ENCODE measurements at places on chromosomes 3 and 15. TPM values are rescaled to one million over a fixed set of nuclear protein-coding genes. Genes with fewer than 3 reads are reported as not detected.
A peak's percentile ranks its signal among the peaks of the same experiment; 100 is the strongest.

DNA sequence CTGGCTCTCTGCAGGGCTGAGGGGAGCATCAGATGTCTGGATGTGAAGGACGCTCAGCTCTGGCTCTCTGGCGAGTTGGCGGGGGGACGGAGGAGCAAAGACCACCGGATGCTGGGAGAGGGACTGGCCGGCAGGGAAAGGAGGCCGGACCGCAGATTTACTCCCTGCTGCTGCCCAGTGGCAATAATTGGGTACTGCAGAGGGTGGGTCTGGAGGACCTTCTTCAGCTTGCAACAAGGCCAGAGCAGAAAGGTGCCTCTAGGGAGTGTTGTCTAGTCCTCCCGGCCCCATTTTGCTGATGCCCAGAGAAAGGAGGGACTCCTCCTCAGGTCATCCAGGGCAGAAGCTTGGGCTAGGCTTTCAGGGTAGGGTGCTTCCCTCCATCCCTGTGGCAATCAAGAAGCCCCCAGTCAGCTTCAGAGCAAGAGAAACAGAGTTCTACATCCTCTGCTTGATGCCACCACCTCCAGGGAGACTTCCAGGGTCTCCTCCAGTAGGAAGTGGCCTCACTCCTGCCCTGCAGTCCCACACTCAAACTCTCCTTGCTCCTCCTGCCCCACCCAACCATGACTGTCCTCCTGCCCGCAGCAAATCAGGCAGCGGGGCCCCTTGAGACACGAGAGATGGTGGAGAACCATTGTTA, 20.3 kb upstream of the CSPG4 start:
- no peaks in the 10 kb centered on the region for H3K27me3 ChIP-seq
- no peak overlapping the region for H3K4me3 ChIP-seq
- H3K36me3 ChIP-seq, result no peaks in the 10 kb centered on the region
- peaks cover 32% of the 10 kb centered on the region for H3K4me1 ChIP-seq

The SNX22 gene
- total RNA-seq, result not detected

GRCh38 chr15:63452552-63453136, 51.7 kb upstream of the USP3 start:
- H3K36me3 ChIP-seq, result no peaks in the 10 kb centered on the region
- no peak for DNase-seq
- no peak overlapping the region for H3K4me3 ChIP-seq
- no peak overlapping the region for H3K27ac ChIP-seq
- H3K27me3 ChIP-seq, result no peaks in the 10 kb centered on the region

- no peak for DNase-seq
- H3K4me1 ChIP-seq, result peaks cover 35% of the 10 kb centered on the region
- H3K27me3 ChIP-seq, result no peaks in the 10 kb centered on the region
- no peak overlapping the region for H3K27ac ChIP-seq
- no peak overlapping the region for H3K4me3 ChIP-seq
- H3K36me3 ChIP-seq, result no peaks in the 10 kb centered on the region
Observed at GRCh38 chr15:62402687-62403086, 237.6 kb upstream of the C2CD4B start.

DNA sequence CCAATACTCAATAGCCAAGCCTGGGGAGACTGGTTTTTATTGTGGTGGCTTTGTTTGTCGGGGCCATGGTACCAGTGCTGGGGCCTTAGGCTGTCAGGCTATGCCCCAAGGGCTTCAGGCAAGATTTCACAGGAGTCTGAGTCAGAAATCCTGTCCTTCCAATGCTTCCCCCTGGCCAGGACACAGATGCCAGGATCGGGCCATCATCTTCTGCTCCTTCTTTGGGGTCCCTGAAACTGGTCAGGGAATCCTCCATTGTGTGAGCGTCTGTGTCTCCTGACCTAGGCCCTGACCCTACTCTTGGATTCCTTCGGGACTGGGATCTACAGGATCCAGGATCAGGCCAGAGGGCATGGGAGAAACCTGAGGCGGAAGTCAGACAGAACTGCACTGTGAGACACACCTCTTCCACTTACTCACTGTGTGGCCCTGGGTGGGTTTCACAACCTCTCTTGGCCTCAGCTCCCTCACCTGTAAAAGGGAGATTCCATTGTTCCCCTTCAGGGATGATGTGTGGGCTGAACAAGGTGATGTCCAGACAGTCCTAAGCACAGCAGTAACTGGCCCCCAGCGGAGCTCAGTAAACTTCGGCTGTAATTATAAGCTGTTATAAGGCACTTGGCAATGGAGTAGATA, 292.7 kb downstream of the UACA start:
- no peak overlapping the region for H3K27ac ChIP-seq
- peaks cover 26% of the 10 kb centered on the region for H3K4me1 ChIP-seq
- no peaks in the 10 kb centered on the region for H3K36me3 ChIP-seq

- no peaks in the 10 kb centered on the region for H3K27me3 ChIP-seq
- H3K27ac ChIP-seq, result no peak overlapping the region
- H3K4me3 ChIP-seq, result no peak overlapping the region
- no peaks in the 10 kb centered on the region for H3K36me3 ChIP-seq
- no peak for DNase-seq
Observed at GRCh38 chr15:68213991-68214837, 9.1 kb upstream of the CALML4 start.

DNA sequence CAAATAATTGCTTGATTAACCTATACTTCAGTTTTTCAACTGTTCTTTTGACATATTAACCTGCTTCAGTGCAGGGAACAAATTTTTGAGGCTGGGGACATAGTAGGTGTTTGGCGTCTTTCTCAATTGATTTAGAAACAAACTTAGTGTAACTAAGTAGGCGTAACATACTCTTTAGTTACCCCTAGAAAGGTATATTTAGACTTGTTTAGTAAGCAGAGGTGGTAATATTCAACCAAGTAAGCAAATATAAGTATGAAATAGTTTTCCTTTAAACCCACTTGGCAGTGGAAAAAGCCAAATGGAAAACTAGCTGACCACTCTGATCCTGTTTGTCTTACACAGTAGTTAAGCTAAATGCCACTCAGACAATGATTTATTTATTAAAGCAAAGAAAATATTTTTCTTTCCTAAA, 113.2 kb downstream of the MBNL1 start:
- no peaks in the 10 kb centered on the region for H3K36me3 ChIP-seq
- H3K4me3 ChIP-seq, result peak overlapping the region; percentile 7
- no peak for DNase-seq
- H3K4me1 ChIP-seq, result peaks cover 83% of the 10 kb centered on the region
- no peaks in the 10 kb centered on the region for H3K27me3 ChIP-seq

The DPPA4 gene
- total RNA-seq, result not detected

DNA sequence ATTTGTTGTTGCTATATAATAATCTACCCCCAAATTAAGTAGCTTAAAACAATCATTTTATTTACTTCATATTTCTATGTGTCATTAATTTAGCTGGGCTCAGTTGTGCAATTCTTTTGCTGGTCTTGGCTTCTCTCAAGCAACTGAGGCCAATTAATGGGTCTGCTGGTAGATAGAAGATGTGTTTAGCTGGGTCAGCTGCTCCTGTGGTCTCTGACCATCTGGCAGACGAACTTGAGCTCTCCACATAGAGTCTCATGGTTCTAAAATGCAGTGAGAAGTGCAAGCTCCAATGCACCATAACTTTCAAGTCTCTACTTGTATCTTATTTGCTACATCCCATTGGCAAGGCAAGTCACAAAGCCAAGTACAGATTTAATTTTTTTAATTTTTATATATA, 515.6 kb downstream of the ZIC1 start:
- no peaks in the 10 kb centered on the region for H3K27me3 ChIP-seq
- no peaks in the 10 kb centered on the region for H3K4me1 ChIP-seq
- no peak overlapping the region for H3K4me3 ChIP-seq

DNA sequence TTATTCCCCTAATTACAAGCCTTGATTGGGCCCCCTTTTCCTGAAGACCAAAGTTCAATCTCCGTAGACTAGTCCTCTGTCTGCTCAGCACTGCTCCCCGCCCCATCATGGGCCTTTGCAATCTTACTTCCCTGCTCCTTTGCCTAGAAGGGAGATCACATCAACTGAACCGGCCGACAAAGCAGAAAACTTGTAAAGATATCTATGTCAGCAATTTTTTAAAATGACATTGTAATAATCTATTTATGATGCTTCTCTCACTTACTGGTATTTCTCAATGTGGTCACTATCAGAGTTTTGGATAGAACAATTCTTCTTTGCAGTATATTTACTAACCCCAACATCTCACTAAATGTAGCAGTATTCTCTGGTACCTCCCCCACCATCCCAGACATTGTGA, 17.3 kb downstream of the ANAPC13 start:
- H3K27ac ChIP-seq, result no peak overlapping the region
- no peak overlapping the region for H3K4me3 ChIP-seq
- H3K27me3 ChIP-seq, result no peaks in the 10 kb centered on the region

DNA sequence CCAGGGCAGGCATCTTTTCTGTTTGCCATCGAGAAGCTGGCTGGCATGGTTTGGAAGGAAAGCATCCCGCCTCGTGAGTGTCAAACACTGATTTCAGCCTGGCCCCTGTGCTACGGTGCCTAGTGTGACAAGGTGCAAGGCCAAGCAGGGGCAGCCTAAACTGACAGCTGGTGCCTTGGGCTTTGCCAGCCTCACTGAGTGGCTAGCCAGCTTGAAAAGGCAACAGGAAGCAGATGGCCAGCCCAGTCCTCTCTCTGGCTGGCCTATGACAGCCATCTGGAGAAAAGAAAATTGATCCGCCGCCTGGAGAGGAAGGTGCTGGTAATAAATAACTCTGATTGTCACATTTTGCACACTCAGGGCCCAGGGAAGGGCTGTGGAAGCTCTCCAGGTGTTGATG, 52.2 kb downstream of the C3orf85 start:
- H3K4me1 ChIP-seq, result no peaks in the 10 kb centered on the region
- DNase-seq, result no peak
- H3K36me3 ChIP-seq, result no peaks in the 10 kb centered on the region

GRCh38 chr15:88654430-88655102, 15.8 kb downstream of the ISG20 start:
- no peaks in the 10 kb centered on the region for H3K27me3 ChIP-seq
- no peak overlapping the region for H3K4me3 ChIP-seq
- H3K27ac ChIP-seq, result no peak overlapping the region
- DNase-seq, result no peak

- no peaks in the 10 kb centered on the region for H3K4me1 ChIP-seq
- no peaks in the 10 kb centered on the region for H3K27me3 ChIP-seq
- no peak for DNase-seq
Observed at GRCh38 chr15:71532994-71533393, 277.4 kb upstream of the NR2E3 start.

DNA sequence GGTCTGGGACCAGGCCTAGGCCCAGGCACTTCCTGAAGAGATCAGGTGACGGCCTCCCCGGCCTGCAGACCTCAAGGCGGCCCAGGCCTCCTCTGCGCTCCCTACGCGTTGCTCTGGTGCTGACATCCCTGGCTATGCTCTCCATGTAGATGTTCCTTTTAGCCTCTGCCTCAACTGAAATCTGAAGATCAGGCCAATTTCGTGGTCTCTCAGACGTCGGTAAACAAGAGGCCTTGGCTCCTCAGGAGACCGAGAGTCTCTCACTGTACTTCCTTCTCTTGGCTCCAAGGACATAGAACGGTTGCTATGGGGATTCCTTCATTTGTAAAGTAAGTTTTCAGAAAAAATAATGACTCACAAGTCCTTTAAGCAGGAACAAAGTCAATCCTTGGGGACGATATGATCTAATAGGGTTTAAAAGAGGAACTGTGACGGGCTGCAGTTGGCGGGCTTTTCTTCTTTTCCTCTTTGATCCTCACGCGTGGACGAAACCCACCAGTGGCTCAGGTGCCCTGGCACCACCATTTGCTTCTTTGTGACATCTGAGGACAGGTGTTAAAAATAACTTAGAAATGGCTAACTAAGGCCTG, 55.6 kb upstream of the CGNL1 start:
- no peak for DNase-seq
- H3K4me1 ChIP-seq, result peaks cover 8% of the 10 kb centered on the region
- H3K4me3 ChIP-seq, result no peak overlapping the region
- no peaks in the 10 kb centered on the region for H3K27me3 ChIP-seq
- no peak overlapping the region for H3K27ac ChIP-seq

The SACM1L gene
- 32.7 TPM for total RNA-seq

The EPM2AIP1 gene
- total RNA-seq, result 10.8 TPM

The MEX3B gene
- total RNA-seq, result 5.2 TPM

The DYNLT2B gene
- 2.9 TPM for total RNA-seq

The CADPS gene
- 12.8 TPM for total RNA-seq

DNA sequence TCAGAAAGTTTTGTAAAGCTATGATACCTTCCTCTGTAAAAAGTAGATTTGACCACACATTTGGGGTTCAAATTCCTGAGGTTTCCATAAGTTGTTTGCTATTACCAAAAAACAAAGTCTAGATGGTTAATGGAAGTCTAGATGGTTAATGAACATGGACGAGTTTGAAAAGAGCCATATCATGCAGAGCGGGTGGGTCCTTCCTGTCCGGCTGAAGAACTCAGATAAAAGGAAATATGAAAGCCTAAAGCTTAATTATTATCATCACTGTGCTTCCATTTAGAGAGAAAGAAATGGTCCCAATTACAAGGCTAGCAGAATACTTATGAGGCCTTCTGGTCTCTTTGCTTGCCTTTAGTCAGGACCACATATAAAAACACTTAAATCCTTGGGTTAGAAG, 132.1 kb upstream of the SATB1 start:
- DNase-seq, result no peak
- no peaks in the 10 kb centered on the region for H3K4me1 ChIP-seq
- no peaks in the 10 kb centered on the region for H3K36me3 ChIP-seq
- H3K27ac ChIP-seq, result no peak overlapping the region
- no peaks in the 10 kb centered on the region for H3K27me3 ChIP-seq
- no peak overlapping the region for H3K4me3 ChIP-seq

The CHAC1 gene
- total RNA-seq, result 25.3 TPM

Measured in vagina (tissue), 2 donors.